ENCODE measurements at places on chromosomes 13 and 19.

- DNase-seq, result peak; percentile 9
Measured at GRCh38 chr13:36981156-36981743, 17.9 kb downstream of the ALG5 start.

- DNase-seq, result no peak
Measured at GRCh38 chr19:3674784-3675543, 25.3 kb downstream of the PIP5K1C start.

DNA sequence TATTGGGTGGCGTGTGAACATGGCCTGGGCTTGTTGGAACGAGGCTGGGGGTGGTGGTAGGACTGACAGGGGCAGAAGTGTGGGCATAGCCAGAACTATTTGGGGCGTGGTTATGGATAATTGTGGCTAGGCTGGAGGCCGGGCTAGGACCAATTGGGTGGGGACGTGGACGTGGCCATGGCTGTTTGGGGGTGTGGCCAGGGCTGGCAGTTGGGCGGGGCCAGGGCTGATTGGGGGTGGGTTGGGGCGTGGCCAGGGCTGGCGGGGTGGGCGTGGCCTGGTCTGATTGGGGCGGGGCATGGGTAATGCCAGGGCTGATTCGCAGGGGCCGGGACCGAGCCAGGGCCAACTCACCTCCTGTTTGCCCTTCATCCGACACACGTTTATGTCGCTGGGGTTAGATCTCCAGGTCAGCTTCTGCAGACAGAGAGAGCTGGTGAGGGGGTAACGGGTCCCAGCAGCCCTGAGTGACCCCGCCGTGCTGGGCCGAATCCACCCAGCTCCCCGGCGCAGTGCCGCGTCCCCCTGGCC is 2.8 kb downstream of the SEMA6B start:
- no peak for DNase-seq

DNA sequence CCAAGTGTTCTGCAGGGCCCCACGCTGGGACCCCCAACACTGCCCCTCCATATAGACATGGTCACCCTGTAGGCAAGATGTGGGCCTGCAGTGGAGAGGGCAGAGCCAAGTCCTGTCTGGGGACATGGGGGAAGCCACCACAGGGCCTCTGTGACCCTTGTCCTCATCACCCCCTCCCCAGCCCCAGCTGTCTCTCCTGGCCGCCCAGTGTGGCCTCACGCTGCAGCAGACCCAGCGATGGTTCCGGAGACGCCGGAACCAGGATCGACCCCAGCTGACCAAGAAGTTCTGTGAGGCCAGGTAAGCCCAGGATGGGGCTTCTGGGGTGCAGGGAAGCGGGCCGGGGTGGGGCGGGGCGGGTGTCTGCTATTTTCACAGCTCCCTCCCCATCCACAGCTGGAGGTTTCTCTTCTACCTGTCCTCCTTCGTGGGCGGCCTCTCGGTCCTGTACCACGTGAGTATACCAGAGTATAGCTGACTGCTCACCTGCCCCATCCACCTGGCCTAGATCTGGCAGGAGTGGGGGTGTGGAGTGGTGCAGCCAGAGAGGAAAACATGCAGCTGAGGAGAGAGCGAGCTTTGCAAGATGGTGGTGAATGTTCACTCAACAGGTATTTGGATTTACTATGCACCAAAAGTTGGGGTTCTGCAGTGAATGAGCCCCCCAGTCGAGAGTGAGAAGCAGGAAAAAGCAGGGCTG is 46.4 kb downstream of the CERS4 start:
- DNase-seq, result no peak

DNA sequence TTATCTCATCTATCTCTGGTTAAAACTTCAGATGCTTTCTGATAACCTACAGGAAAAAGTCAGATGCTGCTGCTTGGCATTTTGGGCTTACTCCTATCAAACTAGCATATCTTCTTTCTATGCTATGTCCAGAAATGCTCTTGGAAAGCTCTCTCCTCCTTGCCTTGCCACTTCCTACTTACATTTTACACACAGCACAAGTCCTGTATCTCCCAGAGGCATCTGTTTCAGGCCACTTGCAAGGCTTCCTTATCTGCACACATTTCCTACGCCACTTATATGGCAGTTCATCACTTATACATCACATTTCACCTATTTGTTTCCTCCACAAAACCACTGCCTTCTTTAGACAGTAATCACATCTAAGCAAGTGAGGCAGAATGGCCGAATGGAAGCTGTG is 220.3 kb downstream of the DNAJC15 start:
- no peak for DNase-seq

GRCh38 chr13:60392131-60392530 is 4.9 kb upstream of the TDRD3 start:
- no peak for DNase-seq

DNA sequence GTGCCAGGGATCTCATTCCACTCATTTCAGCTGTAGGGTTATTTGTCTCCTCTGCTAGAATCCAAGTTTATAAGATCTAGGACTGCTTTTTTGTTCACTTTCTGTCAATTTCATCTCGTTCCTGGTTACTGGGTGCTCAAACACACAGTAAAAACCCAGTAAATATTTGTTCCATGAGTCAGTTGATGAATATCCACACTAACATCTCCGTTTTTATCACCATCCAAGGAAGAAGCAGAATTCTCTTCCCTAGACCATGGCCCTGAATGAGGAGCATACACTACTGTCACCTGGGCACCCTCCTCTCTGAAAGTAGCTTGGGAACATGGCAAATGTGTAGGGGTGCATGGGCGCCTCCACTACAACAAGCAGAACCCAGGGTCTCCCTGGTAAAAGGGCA is 390.8 kb downstream of the FOXO1 start:
- no peak for DNase-seq

DNA sequence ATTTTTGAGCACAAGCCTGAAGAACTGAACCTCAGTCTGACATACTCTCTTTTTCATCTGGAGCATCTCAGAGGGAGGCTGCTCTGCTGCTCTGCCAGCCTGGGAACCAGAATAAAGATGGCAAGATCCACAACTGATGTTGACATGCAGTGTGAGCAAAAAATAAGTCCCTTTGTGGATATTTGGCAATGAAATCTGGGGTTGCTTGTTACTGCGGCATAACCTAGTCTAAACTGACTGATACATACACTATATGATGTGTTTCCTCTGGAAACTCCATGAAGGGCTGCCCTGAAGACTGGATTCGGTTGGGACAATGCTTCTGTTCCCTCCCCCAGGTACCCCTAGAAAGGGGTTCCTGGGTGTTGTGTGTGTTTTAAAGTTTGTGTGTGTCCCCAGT is 106.7 kb downstream of the IER2 start:
- no peak for DNase-seq

GRCh38 chr19:8515317-8515716 is 1.4 kb upstream of the ZNF414 start:
- peak; percentile 75 for DNase-seq

GRCh38 chr19:13723206-13723605 is 41.1 kb upstream of the MRI1 start:
- no peak for DNase-seq

- DNase-seq, result no peak
Measured at GRCh38 chr19:15321739-15322138, 10.6 kb downstream of the BRD4 start.

- DNase-seq, result no peak
Measured at GRCh38 chr13:34897220-34897619, 44.9 kb upstream of the NBEA start.

- no peak for DNase-seq
Measured at GRCh38 chr13:48783181-48783630, 129.5 kb downstream of the CYSLTR2 start.

GRCh38 chr19:2426611-2427428 is 566 bp downstream of the TIMM13 start:
- peak; percentile 29 for DNase-seq

- no peak for DNase-seq
Measured at GRCh38 chr19:33902802-33903488, 106.3 kb downstream of the KCTD15 start.

DNA sequence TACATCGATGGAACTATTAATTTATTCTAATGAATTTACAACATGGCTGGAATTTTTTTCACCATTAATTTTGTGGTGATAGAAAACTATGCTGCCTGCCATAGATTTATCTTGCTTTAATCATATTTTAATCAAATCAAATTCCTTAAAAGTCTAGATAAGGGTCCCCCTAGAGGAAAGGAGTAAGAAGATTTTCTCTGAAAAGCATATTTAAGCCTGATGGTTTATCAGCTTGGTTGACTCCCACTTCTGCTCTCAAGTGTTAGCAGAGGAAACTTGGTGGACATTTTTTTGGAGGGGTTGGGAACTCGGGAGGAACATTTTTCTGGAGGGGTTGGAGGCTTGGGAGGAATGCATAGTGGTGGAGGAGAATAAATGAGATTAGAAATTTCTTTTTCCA is 253.3 kb downstream of the KCNRG start:
- DNase-seq, result no peak

- DNase-seq, result no peak
Measured at GRCh38 chr19:15452111-15453047, 2.6 kb upstream of the WIZ start.

- DNase-seq, result no peak
Measured at GRCh38 chr13:81388400-81388799, 1047.5 kb upstream of the SPRY2 start.

GRCh38 chr19:47247308-47247990 is 8.9 kb upstream of the CCDC9 start:
- DNase-seq, result peak; percentile 79

DNA sequence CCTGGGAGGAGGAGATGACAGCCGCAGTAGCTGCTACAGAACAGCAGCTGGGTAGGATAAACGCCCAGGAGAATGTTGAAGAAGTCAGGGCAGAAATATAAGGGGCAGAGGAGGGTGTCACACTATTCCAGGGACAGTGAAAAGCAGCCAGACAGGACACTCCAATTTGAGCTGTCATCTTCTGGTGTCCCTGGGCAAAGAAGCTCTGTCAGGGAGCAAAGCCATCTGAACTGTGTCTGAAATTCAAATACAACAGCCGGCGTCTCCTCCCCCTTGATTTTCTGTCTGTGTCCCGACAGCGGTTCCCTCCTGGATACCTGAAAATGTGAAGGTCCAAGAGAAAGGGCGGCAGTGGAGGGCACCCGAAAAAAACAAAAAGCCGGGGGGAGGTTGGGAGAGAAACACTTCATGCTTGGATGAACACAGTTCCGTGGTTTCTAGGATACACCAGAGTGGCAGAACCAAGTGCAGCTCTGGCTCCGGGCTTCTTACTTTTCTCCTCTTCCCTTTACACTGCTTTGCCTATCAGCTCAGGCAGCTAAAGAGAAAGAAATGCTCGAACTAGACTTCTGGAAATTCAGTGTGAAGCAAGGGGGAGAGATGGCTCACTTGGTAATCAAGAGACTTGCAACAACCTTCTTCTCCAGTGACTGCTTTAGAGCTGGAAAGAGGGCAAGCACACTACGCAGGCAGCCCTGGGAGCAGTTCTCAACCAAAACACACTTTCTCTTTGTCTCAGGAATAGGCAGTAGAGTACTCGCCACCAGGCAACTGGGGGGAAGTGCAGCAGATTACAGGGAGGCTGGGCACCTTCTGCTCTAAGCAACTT is 465.6 kb downstream of the ITGBL1 start:
- no peak for DNase-seq

DNA sequence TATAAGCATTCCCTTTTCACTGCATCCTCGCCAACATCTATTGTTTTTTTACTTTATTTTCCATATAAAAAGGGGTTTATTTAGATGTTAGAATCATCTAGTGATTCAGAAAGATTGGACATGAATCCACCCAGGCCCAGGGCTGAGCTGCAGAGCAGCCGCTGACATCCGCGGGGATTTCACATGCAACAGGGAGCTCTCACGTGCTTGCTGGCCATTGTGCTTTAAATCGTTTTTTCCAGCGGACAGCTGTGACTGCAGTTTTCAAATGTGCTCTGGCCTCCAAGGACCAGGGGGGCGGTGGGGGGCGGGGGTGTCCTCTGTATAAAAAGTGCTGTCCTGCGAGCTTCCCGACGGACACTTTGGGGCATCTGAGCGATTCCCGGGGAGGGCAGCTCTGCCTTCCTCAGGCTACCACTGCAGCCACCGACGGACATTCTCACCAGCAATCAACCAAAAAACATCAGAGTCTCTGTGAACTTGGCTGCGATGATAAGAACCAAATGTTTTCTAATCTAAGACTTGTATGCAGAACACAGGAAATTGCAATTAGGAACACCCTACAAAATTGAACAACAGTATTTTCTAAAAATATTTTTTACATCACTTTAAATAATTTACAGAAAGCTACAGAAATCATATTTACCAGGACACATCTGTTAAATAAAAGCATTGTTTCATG is 12.6 kb downstream of the RB1 start:
- DNase-seq, result no peak

DNA sequence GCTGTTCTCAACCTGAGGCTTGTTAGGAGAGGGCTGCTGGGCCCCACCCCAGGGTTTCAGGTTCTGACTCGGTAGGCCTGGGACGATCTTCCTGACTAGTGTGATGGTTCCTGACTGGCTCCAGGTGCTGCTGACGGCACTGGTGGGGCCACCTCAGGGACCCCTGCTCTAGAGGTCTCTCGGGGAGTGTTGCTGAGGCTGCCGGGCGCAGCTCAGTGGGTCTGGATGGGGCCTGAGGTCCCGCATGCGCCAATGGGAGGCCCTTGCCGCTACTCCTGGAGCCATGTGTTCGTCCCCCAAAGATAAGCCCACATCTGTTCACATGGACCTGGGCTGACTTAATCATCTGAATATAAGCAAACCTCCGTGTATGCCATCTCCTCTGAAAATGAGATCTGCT is 133.0 kb downstream of the ATP11A start:
- no peak for DNase-seq

- DNase-seq, result no peak
Measured at GRCh38 chr19:16737911-16738310, 18.3 kb downstream of the NWD1 start.

DNA sequence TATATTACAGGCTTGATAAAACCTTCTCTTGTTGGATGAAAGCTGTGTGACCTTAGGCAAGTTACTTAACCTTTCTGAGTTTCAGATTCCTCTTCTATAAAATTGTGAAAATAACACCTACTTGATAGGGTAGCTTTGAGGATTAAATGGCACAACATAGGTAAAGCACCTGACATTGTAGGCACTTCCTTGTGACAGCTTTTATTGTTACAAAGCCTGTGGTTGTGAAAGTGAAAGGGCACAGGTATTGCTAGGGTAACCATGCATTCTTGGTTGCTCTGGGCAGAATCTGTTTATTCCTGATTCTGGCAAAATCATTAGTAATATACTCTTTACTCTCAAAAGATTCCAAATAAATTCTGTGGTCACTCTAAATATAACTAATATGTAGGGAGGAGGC is 493.4 kb downstream of the OLFM4 start:
- DNase-seq, result no peak

Measured in CD4-positive, alpha-beta T cell treated with Interleukin-15 for 4 hours (primary cell).